ENCODE measurements at places on chromosomes 3 and 15.

DNA sequence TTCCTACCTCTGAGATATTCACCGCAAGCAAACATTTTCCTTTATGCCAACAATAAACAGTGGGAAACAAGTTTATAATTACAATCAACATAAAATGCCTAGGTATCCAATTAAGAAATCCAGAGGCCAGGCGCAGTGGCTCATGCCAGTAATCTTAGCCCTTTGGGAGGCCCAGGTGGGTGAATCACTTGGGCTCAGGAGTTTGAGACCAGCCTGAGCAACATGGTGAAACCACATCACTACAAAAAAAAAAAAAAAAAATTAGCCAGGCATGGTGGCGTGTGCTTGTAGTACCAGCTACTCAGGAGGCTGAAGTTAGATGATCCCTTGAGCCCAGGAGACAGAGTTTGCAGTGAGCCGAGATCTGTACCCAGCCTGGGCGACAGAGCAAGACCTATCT, 17.3 kb downstream of the TBC1D2B start:
- DNase-seq = no peak

DNA sequence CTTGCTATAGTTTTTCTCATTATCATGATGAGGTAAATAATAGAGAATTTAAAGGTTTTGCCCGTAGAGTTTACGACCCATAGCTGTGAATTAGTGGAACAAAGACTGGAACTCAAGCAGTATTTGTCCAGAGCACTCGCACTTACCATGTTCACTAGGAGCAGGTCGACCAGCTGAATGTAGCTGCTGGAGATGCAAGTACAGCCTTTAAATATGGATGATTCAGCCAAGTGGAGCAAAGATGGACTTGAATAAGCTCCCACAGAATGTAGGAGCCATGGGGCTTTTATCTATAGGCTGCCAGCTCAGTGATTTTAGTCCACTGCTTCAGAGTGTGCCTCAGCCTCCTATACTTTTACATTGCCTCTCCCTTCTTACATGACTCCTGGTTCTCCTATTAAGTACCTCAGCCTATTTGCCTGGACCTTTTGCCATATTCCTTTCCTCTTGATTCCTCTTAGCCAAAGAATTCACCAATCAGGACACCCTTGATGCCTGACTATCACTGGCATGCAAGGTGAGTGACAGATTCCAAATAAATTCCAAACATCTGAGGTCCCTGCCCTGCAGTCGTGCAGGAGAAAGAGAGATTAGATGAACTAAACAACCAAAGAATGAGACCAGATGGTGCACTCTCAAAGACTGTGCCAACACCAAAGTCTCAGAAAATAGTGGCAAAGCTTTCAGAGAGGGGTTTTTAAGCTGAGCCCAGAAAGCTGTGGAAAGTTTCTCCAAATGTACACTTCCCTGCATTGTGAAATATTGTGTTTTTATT, 3.9 kb downstream of the MKRN3 start:
- DNase-seq = peak; percentile 22

- DNase-seq = peak; percentile 70
Observed at GRCh38 chr3:49903451-49904424, at the start of gene MST1R. Gene MST1R (minus strand): TSS chr3:49903873. CDS start chr3:49903609, 264 bp downstream.

- DNase-seq = no peak
Observed at GRCh38 chr15:64151727-64152506, at the start of gene SNX22. Gene SNX22 (plus strand): TSS chr15:64151731. CDS start chr15:64151776, 45 bp downstream.

- DNase-seq = no peak
Observed at GRCh38 chr3:159895430-159895829, 93.2 kb upstream of the IL12A start.

DNA sequence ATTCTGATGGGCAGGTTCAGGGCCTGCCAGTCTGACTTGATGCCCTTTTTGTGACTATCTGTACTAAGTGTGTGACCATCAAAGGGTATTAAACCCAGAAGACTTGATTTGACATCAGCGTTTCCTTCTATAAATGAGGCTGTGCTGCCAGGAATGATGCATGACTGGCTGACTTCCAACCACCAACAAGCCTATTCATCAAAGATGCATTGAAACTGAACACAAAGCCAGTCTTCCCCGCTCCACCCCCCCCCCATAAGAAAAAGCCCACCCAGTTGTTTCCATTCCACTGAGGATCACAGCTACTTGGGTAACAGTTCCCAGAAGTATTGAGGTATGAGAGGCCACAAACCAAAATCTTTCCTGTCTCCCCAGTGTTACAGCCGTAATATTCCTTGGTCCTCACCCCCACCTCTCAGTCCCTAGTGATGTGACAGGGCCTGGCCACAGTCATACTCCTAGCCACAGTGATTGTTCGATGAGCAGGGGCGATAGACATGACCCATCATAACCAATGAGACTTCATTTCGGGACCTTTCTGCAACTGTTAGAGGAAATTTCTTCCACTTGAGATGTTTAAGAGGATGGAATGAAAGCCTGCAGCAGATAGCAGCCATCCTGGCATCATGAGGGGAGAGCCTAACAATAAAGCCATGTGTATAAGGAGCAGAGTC, 22.6 kb downstream of the SH3BP5 start:
- peak; percentile 28 for DNase-seq

GRCh38 chr15:51186891-51187290, 92.2 kb upstream of the TNFAIP8L3 start:
- no peak for DNase-seq

DNA sequence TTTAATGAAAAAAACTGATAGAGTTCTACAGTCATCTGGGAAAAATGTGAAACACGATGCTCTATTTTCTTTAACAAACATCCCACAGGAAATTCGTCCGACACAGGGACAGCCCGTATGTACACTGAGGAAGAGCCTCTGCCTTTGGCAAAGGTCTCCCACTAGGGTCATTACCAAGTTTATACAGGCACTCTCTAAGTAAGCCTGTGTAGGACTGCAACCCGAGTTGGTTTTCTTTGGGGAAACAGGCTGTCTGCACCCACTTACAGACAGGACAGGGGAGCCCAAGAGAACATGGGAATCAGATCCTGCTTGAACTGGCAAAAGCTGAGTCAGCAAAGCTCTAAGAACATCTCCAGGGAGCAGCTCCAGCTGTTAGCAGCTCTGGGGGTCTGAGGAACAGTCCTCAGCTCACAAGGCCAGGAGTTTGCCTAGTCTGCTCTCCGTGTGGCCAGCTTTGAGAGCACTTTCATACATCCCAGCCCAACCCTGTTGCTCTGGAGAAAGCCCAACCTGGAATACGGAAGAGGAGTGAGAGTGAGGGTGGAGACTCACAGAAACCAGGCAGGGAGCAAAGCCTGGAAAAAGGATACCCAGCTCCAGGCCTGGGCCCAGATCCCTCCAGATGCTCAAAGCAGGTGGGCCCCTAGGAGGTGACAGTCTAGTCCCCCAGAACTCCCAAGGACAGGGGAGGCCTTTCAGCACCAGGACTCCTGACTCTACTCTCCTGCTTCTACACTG, 1.9 kb downstream of the TBC1D2B start:
- DNase-seq = peak; percentile 78

DNA sequence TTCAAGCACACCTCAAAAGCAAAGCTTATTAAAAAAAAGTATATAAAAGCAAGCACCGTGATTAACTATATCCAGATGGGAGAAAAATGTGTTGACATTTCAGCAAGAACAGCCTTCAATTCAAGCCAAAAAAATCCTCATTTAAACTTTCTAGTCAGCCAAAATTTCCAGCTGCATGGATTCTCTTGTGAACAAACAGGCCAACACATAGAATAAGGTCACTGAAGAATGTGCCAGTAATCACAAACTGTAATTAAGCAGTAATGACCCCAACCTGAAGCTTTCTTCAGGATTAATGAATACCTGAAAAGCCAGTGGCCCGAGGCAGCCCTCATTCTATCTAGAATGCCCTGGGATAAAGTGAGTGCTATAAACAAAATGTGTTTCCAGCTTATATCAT, 130.7 kb upstream of the KCNMB2 start:
- DNase-seq = peak; percentile 69

- DNase-seq = no peak
Observed at GRCh38 chr3:190325923-190326322, 3.7 kb upstream of the CLDN1 start.

GRCh38 chr3:177710506-177710905, 513.2 kb upstream of the TBL1XR1 start:
- no peak for DNase-seq

- peak; percentile 43 for DNase-seq
Observed at GRCh38 chr3:149224736-149225594, 3.3 kb upstream of the CP start.

- DNase-seq = no peak
Observed at GRCh38 chr3:191391861-191392808, 61.8 kb upstream of the UTS2B start.

DNA sequence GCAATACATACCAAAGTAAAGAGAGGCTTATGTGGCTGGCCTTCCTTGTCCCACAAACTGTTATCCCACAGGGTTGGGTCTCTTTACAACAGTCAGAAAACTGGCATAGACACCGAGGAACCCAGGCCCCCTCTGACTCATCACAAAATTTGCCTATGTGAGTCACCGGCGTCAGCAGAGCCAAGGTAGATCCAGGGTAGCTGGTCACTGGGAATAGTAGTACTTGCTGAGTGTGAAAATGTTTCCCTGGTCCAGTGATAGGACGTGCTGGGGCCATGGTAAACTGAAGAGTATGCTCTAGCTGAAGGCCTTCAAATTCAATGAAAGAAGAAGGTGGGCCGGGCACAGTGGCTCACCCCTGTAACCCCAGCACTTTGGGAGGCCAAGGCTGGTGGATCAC, 27.1 kb upstream of the SKIL start:
- no peak for DNase-seq

DNA sequence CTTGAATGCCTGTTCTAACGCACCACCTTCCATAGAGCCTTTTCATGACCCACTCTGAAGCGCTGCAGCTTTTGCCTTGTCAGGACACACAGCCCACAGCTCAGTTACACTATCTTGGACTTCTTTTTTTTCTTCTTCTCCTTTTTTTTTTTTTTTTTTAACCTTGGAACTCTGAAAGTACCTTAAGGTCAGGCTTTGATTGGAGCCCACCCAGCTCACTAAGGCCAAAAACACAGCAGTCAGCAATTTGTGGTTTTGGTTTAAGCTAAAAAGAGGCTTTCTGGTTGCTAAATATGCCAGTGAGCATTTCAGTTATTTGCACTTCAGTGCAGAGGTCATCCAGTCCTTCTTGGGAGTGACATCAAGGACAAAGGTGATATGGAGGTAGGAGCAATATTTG, 1.7 kb downstream of the SLC25A20 start:
- no peak for DNase-seq

- DNase-seq = no peak
Observed at GRCh38 chr3:191301017-191301416, 28.2 kb upstream of the CCDC50 start.

DNA sequence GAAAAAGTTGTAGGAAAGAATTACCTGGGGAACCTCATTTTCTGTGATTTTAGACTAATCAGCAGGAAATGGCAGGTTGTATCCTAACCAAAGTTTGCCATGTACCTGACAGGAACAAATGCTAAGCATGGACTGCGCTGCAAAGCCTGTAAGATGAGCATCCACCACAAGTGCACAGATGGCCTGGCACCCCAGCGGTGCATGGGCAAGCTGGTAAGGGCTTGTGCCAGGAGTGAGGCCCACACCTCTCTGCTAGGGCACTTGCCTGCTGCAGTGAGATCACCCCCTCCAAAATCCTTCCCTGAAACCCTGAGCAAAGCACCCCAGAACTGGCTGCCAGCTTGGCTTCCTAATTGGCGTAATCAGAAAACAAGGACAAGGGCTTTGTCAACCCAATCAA, 102.6 kb downstream of the STAC start:
- no peak for DNase-seq

DNA sequence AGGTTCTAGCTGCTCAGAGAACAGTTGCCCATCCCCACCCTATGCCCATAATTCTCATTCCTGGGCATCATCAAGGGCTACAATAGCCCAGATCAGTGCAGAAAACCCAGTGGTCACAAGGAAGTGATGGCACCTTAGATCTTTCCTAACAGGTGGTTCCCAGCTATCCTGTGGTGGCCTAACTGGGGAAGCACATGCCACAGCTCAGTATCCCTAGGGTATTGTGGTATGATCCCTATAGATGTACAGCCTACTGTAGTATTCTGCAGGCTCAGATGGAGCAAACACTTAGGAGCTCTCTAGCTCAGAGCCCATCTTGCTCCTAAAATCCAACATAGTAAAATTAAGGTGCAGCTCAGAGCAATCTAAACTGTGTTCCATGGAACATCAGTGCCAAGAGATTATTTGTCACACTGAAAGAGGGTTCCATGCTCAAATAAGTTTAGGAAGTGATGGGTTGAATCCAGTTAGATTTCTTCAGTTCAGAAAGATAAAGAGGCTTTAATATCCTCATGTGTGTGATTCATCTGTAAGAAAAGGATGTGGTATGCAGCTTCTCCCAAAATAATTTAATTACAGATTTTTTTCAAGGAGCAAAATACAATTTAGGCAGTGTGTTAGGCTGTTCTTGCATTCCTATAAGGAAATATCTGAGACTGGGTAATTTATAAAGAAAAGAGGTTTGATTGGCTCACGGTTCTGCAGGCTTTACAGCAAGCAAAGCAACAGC, 4.4 kb downstream of the A4GNT start:
- DNase-seq = no peak

DNA sequence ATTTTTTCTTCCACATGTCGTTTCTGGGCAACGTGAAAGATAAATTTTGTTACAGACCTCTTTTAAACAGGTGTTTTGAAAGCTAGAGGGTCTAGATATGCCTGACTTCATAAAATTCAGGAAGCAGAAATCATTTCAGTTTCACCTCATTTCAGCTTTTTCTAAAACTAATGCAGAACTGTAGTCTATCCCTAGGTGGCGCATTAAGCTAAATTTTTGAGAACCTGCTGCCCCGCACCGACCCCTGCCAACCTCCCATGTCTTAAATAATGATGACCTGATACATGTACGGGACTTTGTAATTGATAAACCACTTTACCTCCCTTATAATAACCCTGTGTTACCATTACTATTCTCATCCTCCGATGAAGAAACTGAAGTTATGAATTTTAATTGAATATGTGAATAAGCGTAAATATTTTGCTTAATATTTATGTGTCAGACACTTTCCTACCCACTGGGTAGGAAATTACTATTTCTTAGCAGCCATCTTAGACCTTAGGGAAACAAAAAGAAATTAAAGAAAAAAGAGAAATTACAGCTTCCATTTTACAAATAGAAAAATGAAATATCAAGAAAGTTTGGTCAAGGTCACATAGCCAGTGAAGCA, 78.7 kb upstream of the GCNT3 start:
- peak; percentile 64 for DNase-seq

DNA sequence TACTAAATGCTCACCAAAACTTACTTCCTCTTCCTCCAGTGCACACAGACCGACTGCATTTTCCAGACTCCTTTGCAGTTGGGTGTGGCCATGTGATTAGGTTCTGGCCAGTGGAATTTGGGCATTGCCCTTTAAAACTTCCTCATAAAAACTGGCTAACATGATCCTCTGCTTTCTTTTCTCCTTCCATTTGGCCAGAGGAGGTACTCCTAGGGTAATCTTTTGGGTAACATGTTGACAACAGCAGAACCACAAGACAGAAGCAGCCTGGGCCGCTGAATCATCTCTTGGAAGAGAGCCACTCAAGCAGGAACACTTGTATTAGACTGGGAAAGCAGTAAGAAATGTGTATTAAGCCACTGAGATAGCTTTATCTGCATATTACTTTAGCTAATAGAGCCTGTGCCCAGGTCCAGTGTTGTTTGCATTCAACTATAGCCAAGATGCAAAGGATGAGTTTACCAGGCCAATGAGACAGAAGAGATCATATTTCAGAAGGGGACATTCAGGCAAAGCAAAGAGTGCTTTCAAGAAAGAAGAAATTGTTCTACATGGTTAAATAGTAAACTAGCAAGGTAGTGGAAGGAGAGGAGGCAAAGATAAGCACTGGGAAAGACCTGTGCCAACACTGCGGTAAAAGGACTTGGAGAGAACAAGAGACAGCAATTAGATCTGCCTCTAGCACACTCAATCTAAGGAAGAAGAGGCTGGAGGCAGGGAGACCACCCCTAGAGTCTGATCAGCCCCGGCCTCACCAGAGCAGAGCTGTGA, 79.8 kb downstream of the PLCH1 start:
- peak; percentile 20 for DNase-seq

All from eye (tissue), 1 donor.